ENCODE measurements at places on chromosomes 5 and 9.

DNA sequence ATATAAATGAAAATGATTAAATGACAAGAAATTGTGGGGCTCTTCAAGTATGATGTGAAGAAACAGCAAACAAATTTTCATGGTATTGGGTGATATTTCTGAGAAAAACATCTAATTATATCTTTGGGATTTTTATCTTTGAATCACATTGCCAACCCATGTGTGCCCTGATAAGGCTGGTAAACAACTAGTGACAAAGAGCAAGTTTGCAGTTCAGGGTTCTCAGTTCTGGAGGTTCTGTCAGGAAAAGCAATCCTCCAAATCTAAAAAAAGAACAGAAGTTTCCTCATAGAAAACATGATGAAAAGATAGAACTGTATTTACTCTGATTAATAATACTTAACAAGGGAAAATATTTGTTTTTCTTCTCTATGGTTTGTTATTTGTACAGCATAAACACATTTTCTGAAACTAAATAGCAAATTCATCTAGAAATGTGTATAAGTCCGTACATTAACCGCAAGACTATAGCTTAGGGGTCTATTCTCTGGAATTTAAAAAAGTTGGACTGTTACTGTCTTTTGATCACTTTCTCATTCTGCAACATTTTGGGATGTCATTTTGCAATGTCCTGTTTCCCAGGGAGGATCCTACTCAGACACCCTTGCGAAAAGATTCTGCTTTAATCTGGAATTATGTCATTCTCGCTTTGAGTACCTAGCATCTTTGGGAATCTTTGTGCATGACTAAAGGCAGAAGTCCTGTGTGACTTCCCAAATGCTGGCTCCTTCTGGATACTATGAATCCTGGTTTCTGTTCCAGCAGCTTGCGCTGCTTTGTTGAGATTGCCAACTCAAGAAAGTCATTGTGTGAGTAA, 308.5 kb downstream of the ADGRV1 start:
- DNase-seq, result no peak

DNA sequence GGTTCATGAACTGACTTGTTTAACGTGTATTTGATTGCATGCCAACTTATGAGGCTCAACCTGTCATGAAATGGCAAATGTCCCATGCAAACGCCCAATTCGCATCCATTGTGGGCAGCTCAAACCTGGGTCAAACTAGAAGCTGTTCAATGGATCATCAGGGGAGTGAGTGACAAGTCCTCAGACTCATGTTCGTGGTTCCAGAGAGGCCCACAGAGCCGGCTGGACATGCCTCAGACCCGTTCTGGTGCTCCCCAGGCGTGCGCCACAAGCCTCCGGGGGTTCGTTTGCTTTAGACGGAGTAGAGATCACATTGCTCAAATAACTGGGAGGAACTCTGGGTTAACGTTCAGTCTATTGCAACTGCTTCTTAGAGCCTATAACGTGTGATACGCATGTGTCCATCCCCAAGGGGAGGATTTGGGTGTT, 15.0 kb downstream of the GFI1B start:
- no peak for DNase-seq

DNA sequence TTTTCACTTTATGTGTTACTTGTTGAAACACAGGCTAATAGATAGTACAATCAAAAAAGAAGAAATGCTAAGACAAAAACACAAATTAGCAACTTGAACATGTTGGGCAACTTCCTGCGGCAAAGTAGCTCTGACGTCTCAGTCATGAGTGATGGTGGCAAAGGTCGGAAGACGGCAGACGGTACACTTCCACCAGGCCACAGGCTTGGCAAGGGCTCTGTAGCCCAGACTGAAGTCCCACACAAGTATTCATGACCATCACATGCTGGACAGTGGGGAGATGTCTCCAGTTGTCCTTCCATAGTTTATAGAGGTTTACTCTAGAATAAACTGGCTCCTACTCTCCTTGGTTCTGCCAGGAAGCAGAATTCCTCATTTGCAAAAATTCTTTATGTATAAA, 831.3 kb downstream of the MTRR start:
- DNase-seq, result no peak

- DNase-seq, result no peak
Measured at GRCh38 chr5:81417052-81417451, 23.1 kb upstream of the ACOT12 start.

DNA sequence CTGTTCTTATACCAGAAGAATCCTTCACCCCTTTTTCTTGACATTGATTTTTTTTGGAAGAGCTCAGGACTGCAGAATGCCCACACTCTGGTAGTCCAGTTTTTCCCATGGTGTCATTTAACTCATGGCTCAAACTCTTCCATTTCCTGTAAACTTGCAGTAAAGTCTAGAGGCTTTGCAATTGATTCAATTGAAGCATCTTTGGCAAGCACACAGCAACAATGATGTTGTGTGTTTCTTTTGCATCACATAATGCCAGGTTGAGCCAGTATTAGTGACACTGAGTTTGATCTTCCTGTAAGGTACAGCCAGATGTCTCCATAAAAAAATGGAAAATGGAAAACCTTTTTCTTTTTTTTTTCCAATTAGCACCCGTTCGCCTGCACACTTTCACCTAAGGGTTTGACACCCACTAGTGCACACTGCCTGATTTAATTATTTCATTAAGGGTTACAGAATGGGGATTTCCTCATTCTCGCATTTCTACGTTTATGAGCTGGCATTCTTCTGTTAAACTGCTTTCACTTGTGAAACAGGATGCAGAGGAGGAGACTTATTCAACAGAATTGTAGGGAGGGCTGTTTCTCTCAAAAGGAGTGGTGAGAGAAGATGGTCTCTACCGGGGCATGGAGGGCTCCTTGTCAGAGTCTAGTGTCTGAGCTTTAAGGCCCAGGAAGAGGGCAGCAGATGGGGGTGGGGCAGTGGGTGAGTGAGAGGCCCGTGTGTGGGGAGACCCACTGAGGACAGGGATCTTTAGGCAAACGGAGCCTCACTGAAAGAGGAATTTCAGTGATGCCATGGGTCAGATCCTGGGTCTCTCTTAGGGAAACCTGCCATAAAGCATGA, 2.2 kb upstream of the S1PR3 start:
- DNase-seq, result no peak

GRCh38 chr5:133427121-133427777, 185.1 kb downstream of the FSTL4 start:
- no peak for DNase-seq

All from right atrium auricular region (tissue), 2 donors.